ENCODE measurements at places on chromosomes 3 and 15.

- no peak for DNase-seq
Observed at GRCh38 chr3:143822374-143822773, 25.9 kb downstream of the SLC9A9 start.

DNA sequence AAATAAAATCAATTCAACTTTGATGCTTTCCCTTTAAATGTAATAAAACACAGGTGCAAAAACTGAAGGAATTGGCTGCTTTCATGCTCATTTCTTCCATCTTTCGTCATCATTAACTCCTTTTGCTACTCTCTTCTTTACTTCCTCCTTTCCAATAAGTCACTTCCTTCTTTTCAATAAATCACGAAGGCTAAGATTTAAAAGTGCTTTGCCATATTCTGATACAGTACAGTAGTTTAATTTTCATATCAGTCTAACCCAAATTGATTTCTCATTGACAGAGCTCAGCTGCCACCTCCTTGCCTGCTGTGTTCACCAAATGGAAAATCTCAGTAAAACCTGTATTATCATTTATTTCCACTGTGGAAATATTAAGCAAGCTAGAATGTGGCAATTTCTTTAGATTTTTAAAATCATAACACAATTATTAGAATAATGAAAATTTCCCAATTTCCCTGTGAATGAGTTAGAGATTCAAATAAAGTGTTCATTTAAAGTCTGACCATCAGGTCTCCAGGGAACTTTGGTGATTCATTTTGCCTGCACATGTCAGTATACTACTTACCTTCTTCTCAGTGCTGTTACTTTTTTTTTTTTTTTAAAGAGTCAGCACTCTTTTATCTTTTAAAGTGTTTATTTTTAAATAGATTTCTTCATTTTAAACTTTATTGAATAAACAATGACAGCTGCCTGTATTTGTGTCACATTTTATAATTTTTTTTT is 41.6 kb downstream of the NANOGP8 start:
- no peak for DNase-seq

DNA sequence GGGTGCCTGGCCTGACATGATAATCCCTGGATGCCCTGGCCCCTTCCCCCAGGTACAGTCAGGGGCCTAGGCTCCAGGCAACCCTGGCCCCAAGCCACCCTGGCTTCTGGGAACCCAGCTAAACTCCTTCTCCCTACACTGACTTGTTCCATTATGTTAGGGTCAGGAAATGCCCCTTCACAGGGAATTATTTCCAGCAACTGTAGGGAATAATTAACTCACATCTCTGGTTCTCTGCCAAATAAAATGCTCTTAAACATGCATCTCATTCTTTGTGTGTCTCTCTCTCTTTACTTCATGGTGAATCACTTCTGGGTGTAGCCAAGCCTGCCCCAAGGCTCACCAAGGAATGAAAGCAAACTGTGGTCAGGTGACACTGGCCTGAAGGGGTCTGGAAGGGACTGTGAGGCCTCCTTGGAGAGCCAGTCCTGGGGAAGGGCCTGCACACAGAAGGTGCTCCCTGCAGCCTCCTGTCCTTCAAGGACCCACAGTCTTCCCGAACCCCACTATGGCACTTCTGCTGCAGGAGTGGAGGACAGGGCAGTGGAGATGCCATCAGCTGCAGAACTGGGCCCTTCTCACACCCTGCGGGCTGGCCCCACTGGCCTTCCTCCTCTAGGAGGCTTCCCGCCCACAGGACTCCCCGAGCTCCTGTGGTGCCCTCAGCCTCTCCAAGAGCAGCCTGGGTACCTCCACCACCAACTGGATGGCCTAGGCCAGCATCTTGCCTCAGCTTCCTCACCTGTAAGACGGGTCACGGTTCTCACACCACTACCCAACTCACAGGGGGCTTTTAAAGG is 17.6 kb downstream of the TKT start:
- DNase-seq: no peak

GRCh38 chr3:137770066-137770834 is 6.1 kb downstream of the SOX14 start:
- DNase-seq: no peak

GRCh38 chr3:72346526-72346926 is 501.7 kb downstream of the SHQ1 start:
- DNase-seq: no peak

All from stimulated activated CD4-positive, alpha-beta T cell treated with anti-CD3 and anti-CD28 coated beads, TNF-alpha, amount 100 ng/mL, for 1 hour (primary cell).